NCI-H460 (cell line): ENCODE measurements at places on chromosomes 7 and 10.

GRCh38 chr7:99928994-99929729 lies at the start of gene GJC3:
Gene GJC3, minus strand, starts transcription at chr7:99929620. Its CDS starts 0 bp downstream, at chr7:99929620.
- DNase-seq, result no peak

- no peak for DNase-seq
These were observed 180.0 kb upstream of the AHR start for GRCh38 chr7:17118412-17118811.

DNA sequence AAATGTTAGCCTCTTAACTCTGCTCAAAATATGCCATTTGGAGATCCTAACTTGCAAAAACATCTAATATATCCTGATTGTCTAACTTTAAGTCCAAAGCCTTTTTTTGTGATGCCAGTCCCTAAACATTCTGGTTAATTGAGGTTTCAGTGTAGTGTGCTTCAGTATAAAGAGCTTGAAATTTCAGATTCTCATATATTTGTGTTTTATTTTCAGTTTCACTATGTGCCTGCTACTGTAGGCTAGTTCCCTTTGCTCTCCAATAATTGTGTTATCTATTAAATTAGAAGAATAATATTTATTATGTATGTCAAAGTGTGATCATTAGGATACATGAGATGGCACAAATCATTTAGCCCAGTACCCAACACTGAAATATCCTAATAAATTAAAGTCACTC lies 1361.2 kb downstream of the XPNPEP1 start:
- no peak for DNase-seq

DNA sequence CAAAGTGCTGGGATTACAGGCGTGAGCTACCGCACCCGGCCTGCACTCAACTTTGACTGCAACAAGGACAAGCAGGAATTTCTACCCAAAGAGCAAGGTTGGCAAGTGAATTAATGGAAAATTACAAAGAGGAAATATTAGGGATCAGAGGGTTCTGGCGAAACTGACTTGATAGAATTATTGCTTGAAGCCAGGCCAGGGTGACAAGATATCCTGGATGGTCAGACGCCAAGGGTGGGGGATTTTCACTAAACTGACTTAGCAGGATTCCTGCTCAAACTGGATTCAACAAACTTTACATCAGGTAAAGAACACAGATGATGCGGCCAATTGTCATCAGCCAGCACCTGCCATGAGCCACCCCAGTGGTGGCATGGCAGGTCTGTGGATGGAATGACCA lies 603.6 kb upstream of the MGMT start:
- no peak for DNase-seq

DNA sequence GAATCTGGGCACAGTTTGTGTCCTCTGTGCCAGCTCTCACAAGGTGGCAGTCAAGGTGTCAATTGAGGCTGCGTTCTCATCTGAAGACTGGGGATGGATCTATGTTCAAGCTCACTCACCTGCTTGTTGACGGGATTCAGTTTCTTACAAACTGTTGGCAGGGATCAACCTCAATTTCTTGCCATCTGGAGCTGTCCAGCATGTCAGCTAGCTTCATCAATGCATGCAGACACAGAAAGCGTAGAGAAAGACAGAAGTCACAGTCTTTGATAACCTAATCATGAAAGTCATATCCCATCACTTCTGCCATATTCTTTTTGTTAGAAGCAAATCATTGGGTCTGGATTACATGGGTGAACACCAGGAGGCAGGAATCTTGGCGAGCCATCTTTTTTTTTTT lies 32.0 kb upstream of the WAPL start:
- no peak for DNase-seq

GRCh38 chr10:16640153-16640552 lies 118.5 kb upstream of the C1QL3 start:
- no peak for DNase-seq

DNA sequence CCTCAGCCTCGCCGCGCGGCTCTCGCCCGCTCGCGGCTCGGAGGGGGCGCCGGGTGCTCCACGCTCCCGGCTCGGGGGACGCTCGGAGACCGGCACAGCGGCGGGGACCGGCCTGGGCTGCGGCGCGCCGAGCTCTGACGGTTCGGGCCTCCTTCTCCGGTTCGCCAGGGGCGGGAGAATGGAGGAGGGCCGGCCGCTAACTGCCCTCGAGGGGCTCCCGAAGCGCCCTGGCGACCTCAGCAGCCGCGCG lies 232 bp upstream of the GRID1 start:
- DNase-seq, result no peak

GRCh38 chr7:141567432-141567831 lies 16.2 kb downstream of the AGK start:
- no peak for DNase-seq

DNA sequence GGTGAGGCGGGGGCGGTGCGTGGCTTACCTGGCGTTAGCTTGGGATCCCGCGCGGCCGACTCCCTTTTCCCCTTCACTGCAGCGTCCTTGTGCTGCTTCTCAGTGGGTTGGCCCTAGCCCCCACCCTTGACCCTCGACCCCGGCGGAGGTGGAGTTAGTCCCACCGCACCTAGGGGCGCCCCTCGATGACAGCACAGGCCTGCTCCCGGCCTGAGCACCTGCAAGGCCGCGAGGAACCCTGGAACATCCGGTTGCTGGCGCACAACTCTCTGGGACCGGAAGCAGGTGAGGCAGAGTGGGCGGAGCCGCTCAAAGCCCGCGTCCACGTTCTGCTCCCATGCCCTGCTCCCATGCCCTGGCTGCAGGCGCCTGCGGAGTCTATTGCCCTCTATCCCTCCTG lies 266.9 kb downstream of the USP6NL start:
- DNase-seq, result no peak

- no peak for DNase-seq
These were observed 1.5 kb downstream of the SLC25A13 start for GRCh38 chr7:96320442-96320841.

GRCh38 chr7:93015779-93016481 lies 101.8 kb downstream of the SAMD9 start:
- no peak for DNase-seq

DNA sequence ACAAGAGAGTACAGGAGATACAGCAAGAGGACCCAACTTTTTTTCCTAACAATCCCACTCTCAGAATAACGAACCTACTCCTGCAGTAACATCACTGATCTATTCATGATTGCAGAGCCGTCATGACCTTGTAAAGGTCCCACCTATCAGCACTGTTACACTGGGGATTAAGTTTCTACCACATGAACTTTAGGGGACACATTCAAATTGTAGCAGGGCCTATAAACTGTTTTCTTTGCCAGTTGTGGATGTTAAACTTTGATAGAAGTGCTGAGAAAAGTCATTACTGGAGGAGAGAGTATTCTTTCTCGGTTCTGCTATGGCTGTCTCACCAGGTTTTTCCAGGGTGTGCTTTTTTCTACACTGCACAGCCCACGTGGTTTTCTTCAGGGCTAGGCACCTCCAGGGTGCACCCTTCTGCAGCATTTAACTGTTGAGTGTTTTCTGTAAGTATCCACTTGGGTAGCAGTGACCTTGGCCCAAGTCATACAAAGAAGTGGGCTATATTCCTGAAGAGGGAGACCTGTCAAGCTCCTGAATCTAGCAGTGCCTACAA lies 131.6 kb upstream of the AHR start:
- DNase-seq, result no peak

DNA sequence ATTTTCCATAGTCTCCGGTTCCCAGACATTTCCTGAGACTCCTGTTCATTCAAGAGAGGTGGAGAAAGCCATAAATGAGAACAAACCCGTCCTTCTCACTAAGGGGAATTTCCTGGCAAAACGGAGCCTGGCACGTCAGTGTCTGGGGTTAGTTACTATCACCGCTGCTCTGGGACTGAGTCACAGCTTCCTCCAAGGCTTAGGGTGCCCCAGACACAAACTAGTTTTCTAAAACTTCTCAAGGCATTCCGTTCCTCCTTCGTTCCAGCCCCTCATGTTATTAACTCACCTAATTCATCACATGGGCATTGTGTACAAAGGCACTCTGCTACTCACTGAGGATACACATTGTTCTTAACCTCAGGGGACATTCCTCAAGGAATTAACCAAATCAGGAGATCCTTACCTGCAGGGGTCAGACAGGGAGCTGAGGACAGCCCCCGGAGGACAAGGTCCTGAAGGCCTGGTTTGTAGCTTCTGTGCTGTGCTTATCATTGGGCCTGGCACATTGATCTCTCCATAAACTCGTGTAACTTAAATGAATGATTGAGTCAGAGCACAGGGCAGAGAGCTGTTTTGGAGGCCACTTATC lies 103.0 kb upstream of the KLF6 start:
- DNase-seq, result no peak

GRCh38 chr7:36944838-36945237 lies 220.5 kb upstream of the AOAH start:
- no peak for DNase-seq

DNA sequence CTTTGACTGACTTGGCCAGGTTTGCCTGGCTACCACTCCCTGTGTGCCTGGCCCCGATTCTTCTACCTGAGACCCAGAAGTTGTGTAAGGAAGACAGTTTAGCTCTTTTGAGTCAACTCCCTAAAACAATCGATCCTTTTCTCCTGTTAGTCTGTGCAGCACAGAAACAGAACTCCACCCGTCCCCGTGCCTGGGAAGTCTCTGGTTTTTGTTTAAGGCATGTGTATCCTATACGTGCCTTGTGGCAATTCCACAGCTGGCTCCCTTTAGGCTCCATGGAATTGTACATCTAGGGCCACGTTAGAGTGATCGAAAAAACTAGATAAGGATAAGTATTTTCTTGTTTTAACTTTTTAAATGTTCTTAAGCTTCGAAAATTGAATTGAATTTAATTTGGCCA lies 131.6 kb downstream of the BICC1 start:
- DNase-seq, result no peak

GRCh38 chr7:151814400-151815009 lies 62.4 kb downstream of the PRKAG2 start:
- DNase-seq, result no peak

DNA sequence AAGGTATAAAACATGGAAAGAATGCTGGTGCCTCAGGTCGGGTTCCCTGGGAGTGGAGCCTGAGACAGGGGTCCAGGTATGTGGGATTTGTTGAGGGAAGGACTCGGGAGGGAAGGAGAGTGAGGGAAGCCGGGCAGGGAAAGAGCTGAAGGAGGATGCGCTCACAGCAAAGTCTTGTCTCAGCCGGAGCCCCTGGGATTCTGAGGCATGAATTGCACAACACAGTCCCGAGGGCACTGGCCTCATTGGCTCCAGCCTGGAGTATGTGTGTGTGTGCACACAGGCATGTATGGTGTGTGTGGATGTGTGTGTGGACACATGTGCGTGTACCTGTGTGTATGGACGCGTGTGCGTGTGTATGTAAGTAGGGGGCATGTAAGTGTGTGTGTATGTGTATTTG lies 87.4 kb downstream of the WDFY4 start:
- DNase-seq, result no peak

GRCh38 chr7:88357781-88358525 lies 51.3 kb upstream of the STEAP4 start:
- peak; percentile 13 for DNase-seq

DNA sequence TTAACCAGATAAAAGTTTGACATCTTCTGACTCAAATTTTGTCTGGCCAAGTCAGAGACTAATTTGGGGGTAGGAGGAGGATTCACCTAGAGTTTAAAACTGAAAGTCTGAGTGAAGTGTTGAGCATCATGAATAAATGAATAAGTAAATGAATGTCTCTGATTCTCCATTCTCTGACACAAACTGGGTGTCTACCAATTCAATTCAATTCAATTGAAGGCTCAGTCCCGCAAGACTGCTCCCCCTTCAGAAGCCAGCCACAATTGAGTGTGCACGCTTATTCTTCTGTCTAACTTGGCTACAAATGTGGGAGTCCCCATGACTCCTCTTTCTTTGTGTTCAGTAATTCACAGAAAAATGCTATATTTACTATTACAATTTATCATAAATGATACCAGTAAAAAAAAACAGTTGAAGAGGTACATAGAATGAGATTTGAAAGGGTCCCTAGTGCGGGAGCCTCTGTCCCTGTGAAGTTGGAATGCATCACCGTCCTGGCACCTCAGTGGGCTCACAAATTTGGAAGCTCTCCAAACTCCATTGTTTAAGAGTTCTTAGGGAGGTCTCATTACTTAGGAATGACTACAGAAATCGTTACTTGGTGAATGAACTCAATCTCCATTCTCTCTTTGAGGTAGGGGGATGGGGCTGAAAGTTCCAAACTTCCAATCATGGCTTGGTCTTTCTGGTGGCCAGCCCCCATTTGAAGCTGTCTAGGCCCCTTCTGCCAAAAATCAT lies 243.7 kb upstream of the PHYHIPL start:
- DNase-seq, result no peak

DNA sequence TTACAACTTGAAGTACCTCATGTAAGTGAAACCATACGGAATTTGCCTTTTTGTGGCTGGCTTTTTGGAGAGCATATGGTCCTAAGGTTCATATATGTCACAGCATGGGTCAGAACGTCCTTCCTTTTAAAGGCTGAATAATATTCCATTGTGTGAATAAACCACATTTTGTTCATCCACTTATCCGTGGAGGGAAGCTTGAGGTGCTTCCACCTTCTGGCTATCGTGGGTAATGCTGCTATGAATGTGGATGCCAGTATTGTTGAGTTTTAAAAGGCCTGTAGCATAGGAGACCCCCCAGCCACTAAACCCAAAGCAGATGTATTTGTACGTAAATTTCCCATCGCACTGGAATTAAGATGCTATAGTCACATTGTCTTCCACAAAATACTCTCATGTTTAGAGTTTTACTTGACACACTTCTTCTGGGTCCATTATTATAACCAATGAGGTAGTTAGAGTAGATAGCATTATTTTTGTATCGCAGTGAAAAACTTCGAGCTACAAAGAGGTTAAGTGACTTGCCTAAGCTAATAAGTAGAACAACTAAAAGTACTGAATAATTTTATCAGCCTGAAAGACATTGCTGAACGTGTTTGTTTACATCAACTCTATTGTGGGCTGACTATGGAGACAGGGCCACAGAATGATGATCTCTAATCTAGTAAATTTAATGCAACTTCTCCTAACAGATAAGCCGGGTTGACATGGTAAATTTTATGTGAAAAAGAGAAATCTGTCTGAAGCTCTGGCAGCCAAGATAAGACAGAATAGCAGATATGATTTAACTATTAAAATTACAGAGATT lies 183.0 kb upstream of the CTBP2 start:
- peak; percentile 45 for DNase-seq

DNA sequence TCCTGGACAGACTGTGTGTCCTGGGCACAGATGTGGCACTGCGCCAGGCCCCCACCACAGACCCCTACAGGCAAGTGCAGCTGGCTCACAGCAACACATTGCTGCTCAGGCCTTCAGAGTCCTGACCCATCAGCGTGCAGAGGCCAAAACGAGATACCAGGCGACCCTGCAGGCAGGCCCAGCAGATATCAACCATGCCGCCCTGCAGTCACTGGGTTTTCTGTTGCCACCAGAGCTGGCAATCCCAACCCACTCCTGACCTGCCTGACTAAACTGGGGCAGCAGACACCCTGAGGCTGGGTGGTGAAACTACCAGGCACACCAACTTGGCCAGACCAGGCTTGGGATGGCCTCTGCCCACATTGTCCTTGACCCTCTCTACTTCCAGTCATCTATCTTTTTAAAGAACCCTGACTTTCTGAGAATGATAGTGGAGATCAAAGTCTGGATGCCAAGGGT lies 20.3 kb downstream of the ZCCHC24 start:
- DNase-seq, result no peak

- DNase-seq, result no peak
These were observed 212.3 kb upstream of the SLC26A5 start for GRCh38 chr7:103658055-103659005.

GRCh38 chr10:6120691-6121090 lies 31.9 kb downstream of the RBM17 start:
- no peak for DNase-seq
